NCI-H774 (cell line): ENCODE measurements at places on chromosomes 1 and 21.

DNA sequence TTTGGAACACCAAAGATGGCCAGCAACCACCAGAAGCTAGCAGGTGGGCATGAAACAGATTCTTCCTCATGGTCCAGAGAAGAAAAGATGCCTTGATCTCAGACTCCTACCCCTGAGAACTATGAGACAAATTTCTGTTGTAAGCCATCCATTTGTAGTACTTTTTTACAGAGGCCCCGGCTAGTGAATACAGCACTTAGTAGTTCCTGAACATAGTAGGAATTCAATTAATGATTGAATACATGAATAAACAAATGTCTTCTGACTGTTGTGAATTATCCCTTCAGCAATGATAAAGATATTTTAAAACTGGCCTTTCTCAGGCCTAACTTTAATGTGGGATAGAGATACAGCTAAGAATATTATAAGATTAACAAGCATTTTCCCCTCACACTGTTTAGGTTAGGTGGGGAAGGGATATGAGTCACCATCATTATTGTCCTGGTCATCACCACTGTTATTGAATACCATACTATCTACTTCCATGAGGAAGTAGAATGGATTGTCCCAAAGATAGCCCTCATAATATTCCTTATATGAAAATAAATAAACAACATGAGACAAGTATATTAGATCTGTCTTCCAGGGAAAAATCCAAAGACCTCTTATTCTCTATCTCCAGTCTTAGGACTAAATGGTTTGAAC, 51.4 kb downstream of the ADCY10 start:
- DNase-seq = no peak

DNA sequence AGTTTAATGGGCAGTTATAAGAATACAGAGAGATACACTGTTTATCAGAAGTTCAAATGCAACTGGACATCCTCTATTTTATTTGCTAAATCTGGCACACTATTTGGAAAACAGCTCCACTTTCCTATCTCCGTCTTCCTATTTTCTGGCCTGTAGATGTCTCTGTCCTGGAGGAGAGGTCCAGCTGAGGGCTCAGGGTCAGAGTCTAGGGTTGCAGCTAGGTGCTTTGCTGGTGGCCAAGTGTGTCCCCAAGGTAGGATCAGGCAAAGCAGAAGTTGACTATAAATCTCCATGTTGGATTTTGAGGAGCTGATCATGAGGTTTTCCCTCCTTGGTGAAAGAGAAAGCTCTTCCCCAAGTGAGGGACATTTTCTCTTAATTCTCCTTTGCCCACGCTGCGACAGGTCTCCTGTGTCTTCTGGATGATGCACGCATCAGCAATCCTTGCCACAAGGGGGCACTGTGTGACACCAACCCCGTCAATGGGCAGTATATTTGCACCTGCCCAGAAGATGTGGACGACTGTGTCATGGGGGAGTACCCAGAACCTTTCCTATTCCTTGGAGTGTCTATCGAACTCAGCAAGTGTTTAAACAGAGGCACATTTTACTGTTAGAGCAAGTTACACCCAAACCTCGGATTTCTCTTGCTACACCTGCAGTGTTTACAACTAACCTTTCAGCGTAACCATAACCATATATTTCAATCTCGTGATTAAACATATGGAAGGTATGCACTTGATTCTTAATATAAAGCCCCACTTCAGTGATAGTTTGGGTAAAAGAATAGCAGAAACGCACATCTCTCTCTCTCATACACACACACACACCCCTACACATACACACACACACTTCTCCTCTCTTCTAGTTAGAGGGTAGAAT, 10.2 kb downstream of the ADAM30 start:
- DNase-seq = peak; percentile 10

GRCh38 chr1:201405484-201405831, 6.3 kb upstream of the LAD1 start:
- no peak for DNase-seq

DNA sequence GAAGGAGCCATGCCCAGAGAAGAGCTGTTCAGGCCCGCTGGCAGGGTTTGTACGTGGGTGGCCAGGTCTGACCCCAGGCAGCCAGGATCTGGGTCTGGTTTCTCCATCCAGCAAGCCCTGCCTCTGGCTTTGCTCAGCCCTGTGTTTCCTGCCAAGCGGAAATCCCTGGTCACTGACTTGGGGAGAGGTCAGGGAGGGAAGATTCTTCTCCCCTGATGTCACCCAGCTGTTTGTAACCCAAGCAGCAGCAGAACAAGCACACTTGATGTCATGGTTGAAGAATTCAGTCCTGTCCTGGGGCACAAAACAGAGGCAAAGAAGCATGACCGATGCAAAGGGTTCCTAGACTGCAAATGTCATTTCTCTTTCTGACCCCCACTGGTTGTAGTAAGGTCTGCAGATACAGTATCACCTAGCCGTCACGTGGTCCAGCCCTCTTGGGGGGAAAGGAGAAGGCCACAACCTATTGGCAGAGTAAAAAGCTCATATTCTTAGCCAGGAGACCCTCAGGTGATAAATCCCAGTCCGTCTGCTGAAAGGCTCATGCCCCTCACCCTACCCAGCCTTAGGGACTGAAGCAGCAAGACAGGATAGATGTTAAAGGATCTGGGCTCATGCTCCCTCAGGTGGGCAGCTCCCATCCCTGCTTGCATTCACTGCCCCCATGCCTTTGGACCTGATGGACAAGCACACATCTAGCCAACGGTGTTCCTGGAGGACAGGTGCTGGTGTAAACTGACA, 120.9 kb downstream of the SYT2 start:
- DNase-seq = no peak

GRCh38 chr21:45297329-45297728, 9.6 kb upstream of the POFUT2 start:
- no peak for DNase-seq

DNA sequence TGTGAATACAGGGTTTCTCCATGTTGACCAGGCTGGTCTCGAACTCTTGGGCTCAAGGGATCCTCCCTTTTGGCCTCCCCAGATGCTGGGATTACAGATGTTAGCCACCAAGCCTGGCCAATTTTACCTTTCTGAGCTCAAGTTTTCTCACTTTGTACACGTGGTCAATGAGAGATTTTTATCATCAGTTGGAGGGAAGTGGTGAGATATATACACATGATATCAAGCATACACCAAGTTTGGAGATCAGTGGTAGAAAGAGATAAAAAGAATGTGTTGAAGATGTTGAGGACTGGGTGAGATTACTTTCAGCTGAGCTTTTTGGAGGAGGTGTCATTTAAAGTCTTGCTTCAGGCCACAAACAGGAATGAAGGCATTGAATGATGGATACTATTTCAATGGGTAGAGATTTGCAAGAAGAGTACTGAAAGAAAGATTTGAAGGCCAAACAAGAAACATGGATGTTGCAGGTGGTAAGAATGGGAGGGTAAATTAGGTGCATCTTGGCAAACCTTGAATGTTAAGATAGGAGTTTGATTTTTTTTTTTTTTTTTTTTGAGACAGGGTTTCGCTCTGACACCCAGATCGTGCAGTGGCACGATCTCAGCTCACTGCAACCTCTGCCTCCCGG, 3.0 kb upstream of the SESN2 start:
- no peak for DNase-seq

DNA sequence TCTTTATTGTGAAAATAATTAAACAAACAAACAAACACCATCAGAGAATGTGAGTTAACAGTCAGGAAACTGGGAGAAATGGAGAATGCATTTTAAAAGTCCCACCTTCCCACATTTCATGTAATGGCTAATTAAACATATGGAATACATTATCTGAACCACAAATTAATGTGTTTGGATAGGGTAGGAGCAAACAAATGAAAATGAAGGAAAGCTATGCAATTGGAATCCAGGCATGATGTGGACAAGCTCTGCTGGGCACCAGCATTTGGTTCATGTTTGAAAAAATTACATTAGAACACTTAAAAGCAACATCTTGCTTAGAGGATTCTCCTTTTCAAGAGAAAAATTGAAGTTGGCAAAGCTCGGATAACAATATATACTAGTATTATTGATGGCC, 628.1 kb downstream of the LMO4 start:
- no peak for DNase-seq

- DNase-seq = peak; percentile 47
These were observed 10.6 kb upstream of the HLCS start for GRCh38 chr21:36976882-36977651.

- DNase-seq = no peak
These were observed 26.5 kb downstream of the LRRN2 start for GRCh38 chr1:204659056-204659455.

DNA sequence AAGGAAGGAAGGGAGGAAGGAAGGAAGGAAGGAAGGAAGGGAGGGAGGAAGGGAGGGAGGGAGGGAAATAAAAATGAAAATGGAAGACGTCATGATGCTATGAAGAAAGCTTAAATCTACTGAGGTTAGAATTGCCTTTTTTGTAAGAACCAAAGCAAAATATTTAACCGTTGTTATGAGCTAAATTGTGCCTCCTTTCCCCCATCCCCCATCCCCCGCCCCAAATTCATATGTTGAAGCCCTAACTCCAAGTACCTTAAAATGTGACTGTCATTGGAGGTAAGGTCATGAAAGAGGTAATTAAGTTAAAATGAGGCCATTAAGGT, 80.1 kb upstream of the CXADR start:
- DNase-seq = no peak

DNA sequence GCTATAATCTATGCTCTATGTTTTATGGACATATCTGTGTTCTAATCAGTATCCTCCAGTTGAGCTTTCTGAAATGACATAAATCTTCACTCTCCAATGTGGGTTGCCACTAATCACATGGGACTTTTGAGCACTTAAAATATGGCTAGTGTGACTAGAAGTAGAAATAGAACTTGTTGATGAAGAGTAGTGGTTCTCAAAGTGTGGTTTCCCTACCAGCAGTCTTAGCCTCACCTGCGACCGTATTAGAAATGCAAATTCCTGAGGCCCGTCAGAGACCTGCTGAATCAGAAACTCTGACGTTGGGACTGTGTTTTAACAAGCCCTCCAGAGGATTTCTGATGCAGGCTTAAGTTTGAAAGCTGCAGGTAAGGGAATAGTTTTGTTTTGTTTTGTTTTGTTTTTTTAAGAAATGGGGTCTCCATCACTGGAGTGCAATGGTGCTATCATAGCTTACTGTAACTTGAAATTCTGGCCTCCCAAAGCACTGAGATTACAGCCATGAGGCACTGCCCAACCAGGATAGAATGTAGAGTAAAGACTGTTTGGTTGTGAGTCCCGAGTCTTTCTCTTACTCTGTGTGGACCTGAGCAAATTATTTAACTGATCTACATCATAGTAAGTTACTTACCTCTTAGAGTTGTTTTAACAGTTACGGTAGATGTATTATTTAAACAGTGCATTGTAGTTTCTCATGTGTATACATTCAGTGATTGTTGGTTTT, 21.7 kb downstream of the GLRX2 start:
- DNase-seq = no peak

GRCh38 chr1:22154626-22155025, 11.7 kb upstream of the WNT4 start:
- DNase-seq = no peak

GRCh38 chr1:24286246-24287010, 32.7 kb upstream of the GRHL3 start:
- no peak for DNase-seq

- peak; percentile 72 for DNase-seq
These were observed 21.0 kb downstream of the H3-3A start for GRCh38 chr1:226083302-226084101.

- DNase-seq = no peak
These were observed 34.1 kb downstream of the SOAT1 start for GRCh38 chr1:179327679-179328078.

GRCh38 chr1:154926201-154926600, 10.3 kb downstream of the PMVK start:
- no peak for DNase-seq

DNA sequence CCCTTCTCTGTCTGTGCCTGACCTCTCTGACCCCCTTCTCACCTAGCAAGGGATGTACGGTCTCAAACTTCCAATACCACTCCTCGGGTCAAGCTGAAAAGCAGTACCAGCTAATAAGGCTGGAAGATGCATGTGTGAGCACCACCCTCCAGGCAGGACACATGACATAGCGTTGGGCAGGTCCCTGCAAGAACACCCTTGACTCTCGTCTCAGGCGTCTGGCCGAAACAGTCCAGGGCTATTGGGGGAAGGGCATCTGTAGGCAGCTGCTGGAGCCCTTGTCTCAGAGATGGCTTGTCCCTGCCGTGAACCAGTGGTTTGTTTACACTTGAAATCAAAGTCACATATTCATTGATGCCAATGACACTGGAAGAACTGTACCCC, 56.5 kb downstream of the CD46 start:
- no peak for DNase-seq

GRCh38 chr1:10498231-10498630, 23.5 kb downstream of the PEX14 start:
- no peak for DNase-seq
